ENCODE measurements at places on chromosomes 5 and 9.

DNA sequence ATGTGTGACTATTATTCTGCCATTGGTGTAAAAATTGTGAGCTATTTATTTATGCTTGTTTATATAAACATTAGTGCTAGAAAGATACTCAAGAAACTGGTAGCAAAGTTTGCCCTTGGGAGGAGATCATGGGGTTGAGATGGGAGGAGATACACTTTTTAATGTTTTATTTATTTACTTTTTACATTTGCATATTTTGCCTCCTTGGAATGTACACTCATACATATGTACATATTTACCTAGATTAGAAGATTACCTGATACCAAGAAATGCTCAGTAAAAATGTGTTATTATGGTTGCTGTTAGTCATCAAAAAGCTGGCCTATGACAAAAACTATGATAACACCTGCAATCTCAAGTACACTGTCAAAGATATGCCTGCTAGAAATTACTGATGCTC is 195.2 kb downstream of the KCTD16 start:
- DNase-seq, result no peak

DNA sequence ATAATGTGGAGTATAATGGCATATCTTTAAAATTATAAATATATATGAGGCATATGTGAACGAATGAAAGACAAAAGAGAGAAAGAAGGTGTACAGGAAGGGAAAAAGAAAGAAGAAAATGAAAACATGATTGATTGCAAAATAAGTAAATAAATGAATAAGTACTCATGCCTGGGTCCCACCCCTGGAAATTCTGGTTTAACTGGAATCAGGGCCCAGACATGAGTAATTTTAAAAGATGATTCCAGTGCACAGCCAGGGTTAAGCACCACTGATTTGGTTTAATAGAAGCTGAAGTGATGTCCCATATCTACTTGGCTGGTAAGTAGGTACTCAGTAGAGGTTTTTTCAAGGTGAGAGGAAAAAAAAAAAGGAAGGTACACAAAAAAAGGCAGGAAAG is 34.0 kb upstream of the HOMER1 start:
- DNase-seq, result no peak

GRCh38 chr5:132799392-132799791 is 13.7 kb upstream of the SOWAHA start:
- no peak for DNase-seq

GRCh38 chr5:153751251-153751650 is 260.8 kb downstream of the GRIA1 start:
- no peak for DNase-seq

- no peak for DNase-seq
These were observed 46.2 kb downstream of the PCA3 start for GRCh38 chr9:76810377-76810957.

- no peak for DNase-seq
These were observed 140.4 kb upstream of the VLDLR start for GRCh38 chr9:2481216-2481615.

DNA sequence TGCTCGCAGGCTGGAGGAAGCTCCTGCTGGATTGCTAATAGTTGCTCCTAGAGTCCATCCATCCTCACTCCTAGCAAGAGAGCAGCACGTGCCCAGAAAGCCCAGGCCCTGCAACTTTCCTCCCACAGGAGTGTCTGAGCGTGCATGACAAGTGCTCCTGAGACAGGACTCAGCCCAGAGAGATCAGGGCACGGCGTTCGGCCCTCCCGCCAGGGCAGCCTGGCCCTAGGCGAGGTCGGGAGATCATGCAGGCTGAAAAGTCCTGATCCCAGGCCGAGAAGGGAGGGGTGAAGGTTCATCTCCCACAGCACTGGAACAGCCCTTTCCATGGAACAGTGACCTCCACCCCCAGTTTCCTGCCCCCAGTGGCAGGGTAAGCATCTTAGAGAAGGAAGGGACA is 94.8 kb downstream of the ROR2 start:
- no peak for DNase-seq

DNA sequence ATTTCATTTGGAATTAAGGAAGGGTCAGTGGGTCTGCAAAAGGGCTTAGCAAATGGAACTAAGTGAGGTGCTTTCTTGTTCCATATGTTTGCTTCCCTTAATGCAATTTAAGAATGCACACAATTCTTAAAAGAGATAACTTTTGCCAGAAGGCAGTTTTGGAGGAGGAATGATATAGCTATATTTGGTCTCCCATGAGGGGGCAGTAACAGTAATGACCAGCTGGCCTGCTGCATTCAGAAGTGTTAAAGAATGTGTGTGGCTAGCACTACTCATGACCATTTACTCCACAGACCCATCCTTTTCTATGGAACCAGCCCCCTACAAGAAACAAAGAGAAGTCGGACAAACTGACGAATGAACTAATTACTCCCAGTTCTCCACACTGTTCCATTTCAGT is 638.9 kb downstream of the RAB3C start:
- DNase-seq, result no peak

DNA sequence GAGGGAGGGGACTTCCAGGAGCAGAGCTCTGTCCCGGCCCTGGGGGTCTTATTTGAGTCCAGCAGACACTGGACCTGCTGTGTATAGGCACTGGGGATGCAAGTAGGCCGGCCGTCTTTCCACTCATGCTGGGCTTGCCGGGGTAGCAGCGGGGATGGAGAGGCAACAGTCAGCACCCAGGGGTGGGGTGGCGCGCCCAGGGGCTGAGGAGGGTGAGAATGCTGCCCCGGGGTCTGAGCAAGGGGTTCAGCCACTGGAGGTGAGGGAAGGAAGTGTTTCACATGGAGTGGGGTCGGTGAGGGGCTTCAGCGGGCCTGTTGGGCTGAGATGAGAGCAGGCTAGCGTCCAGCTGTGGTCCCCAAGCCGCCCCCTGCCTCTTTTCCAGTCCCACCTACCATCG is 88.8 kb downstream of the HMCN2 start:
- DNase-seq, result no peak

- DNase-seq, result no peak
These were observed 12.8 kb downstream of the C9orf72 start for GRCh38 chr9:27560457-27560856.

GRCh38 chr9:83582029-83582428 is 40.9 kb upstream of the IDNK start:
- no peak for DNase-seq

GRCh38 chr9:135579356-135579755 is 17.8 kb downstream of the PAEP start:
- DNase-seq, result no peak

DNA sequence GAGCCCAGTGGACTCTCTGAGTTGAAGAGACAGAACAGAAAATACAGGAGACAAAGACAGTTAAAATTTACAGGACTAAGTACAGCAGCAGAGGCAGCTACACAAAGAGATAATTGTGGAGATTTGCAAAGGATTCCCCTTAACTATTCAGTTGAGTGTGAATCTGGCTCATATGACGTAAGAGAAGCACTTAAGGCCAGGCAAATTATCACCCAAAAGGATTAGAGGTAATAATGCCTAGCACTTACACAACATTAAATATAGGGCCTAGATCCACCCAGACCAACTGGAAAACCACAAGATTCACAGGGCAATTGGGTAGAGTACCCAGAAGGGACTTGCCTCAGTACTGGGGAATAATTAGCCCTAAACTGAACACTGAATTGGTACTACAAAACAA is 41.3 kb downstream of the ADAMTS6 start:
- DNase-seq, result no peak

DNA sequence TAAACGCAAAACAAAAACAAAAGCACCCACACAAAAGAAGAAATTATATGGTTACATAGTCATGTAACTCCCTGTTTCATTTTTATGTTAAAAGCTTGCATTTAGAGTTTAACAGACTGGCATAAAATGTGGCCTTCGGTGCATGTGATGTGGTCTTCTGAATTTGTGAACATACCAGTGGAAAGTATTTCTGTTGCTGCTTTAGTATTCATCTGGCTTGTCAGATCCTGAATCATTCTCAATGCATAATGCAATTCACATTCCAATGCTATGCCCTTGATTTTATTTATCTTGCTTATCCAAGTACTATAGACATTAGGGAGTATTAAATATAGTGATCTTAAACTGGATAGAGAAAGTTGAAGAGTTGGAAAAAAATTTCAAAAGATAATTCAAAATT is 740.2 kb upstream of the ZNF608 start:
- no peak for DNase-seq

GRCh38 chr5:179288101-179288808 is 57.0 kb downstream of the ADAMTS2 start:
- DNase-seq, result peak; percentile 61

DNA sequence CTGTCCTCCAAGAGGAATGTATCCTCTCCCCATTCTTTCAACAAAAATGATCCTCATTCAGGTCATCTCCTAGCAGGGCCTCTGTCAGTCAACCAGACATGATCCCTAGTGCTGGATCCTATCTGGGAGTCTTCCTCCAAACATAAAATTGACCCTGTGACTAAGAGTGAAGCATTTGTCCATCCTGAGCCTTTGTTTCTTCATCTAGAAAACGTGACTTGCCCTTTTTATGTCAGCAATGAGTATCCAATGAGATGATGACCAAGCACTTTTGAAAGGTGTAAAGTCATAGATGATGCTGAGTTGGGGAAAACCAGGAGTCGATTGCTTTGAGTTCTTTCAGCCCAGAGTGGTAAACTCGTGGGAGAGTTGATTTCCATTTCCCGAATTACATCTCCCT is 143.3 kb downstream of the CMYA5 start:
- DNase-seq, result no peak

- DNase-seq, result peak; percentile 62
These were observed 623 bp upstream of the TRIM36 start for GRCh38 chr5:115170134-115170928.

DNA sequence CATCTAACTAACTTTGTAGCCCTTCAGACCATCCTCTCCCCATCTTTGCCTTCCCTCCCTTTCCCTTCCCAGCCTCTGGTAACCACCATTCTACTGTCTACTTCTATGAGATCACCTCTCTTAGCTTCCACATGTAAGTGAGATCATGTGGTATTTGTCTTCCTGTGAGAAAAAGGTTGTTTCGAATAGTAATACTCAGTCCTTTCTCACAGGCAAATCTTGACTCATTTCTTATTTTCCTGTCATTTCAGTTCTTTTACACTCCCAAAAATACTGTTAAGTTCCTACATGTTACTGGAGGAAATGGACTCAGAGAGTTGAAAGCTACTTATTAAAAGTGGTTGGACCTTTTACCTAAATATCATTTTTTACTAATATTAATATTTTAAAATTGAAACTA is 82.1 kb downstream of the SLF1 start:
- DNase-seq, result no peak

- DNase-seq, result no peak
These were observed 185.7 kb upstream of the IL12B start for GRCh38 chr5:159515909-159516415.

DNA sequence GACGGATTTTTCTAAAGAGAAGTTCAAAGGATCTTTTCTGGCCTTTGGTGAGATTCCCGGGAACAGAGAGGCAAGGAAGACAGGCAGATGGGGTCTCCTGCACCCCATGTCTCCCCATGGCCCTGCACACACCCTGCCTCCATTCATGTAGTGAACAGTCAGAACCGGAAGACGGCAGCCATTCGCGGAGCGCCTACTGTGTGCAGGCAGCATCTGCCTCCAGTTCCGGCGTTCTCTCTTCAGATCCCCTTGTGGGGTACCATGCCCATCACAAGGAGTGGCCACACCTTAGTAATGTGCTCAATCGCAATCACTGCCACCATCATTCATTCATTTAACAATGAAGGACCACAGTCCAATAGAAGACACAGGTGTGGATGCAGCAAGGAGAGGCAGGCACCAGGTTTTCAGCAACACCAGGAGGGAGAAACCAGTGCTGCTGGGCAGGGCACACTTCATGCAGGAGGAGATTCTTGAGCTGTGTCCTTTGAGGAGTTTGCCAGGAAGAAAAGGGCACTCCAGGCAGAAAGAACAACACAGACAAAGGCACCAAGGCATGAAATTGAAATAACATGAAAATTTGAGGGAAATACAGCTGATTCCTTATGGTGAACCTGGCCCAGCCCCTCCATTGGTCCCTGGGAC is 171.5 kb upstream of the PHYKPL start:
- DNase-seq, result no peak

Data from RWPE2 (cell line).